ENCODE measurements at places on chromosomes 13 and 19. TPM values are rescaled to one million over a fixed set of nuclear protein-coding genes. Genes with fewer than 3 reads are reported as not detected.
A peak's percentile ranks its signal among the peaks of the same experiment; 100 is the strongest.

- peaks cover 10% of the 10 kb centered on the region for H3K36me3 ChIP-seq
- peak overlapping the region; percentile 91 for H3K4me3 ChIP-seq
- peaks cover 28% of the 10 kb centered on the region for H3K4me1 ChIP-seq
Observed at GRCh38 chr19:10291554-10292205, 1.9 kb downstream of the ICAM5 start.

- no peaks in the 10 kb centered on the region for H3K4me1 ChIP-seq
- DNase-seq = no peak
- no peak overlapping the region for H3K27ac ChIP-seq
- H3K27me3 ChIP-seq = no peaks in the 10 kb centered on the region
- H3K36me3 ChIP-seq = no peaks in the 10 kb centered on the region
- H3K4me3 ChIP-seq = no peak overlapping the region
Observed at GRCh38 chr19:32172566-32173160, 172.7 kb upstream of the ZNF507 start.

DNA sequence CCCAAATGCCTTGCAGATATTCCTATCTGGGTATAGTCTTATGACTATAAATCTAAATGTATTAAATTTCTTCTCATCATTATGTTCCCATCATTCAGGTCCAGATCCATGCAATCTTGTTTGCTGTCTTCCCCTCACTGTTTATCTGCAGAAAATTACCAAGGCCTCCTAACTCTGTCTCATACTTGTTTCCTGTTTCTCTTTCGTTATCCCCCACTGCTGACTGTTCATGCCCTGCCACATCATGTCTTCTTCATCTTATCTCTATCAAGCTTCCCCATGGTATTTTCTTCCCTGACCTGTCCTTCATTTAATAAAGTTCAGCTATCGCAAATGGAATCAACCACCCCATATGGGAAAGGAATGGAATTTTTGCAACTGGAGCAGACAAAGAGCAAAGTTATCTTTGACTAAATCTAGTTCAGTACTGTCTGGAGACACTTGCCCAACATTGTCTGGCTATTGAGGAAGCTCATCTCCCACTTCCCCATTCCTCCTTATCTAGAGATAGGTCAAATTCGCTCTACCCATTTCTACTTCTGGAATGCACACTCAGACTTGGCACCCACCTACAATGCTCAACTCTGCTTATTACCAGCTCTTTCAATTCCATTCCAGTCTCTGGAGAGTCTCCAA, 1358.1 kb downstream of the EFNB2 start:
- H3K4me3 ChIP-seq = peak overlapping the region; percentile 9
- peaks cover 35% of the 10 kb centered on the region for H3K4me1 ChIP-seq
- DNase-seq = no peak

- DNase-seq = no peak
- H3K4me3 ChIP-seq = no peak overlapping the region
- no peaks in the 10 kb centered on the region for H3K27me3 ChIP-seq
- H3K36me3 ChIP-seq = no peaks in the 10 kb centered on the region
Observed at GRCh38 chr13:91540158-91540736, 141.8 kb downstream of the GPC5 start.

DNA sequence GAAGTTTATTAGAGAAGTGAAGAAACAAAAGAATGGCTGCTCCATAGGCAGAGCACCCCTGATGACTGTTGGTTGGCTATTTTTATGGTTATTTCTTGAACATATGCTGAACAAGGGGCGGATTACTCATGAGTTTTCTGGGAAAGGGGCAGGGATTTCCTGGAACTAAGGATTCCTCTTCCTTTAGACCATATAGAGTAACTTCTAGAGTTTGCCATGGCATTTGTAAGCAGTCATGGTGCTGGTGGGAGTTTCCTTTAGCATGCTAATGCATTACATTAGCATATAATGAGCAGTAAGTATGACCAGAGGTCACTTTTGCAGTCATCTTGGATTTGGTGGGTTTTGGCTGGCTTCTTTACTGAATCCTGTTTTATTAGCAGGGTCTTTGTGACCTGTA, 38.7 kb upstream of the PCDH8 start:
- DNase-seq = no peak
- no peaks in the 10 kb centered on the region for H3K36me3 ChIP-seq
- no peaks in the 10 kb centered on the region for H3K4me1 ChIP-seq

- H3K4me3 ChIP-seq = no peak overlapping the region
- no peak for DNase-seq
- no peaks in the 10 kb centered on the region for H3K36me3 ChIP-seq
Observed at GRCh38 chr13:54845351-54845965, 1816.8 kb downstream of the OLFM4 start.

DNA sequence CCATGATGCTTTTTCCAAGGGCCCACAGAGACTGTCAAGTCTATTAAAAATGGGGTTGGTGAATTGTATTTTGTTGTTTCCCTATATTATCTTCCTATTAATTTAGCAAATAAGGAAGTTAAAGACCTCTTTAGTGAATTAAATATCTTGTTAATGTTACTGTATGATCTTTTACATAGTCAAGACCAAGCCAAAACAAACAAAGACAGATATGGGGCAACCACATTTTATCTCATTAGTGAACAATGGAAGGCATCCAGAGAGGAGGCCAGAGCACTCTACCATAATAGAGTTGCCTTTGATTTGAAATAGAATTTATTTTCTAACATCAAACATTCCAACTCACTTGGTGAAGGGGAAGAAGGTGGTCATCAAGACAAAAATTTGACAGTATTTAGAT, 169.4 kb downstream of the B3GLCT start:
- DNase-seq = no peak
- H3K27ac ChIP-seq = no peak overlapping the region
- no peaks in the 10 kb centered on the region for H3K4me1 ChIP-seq
- H3K36me3 ChIP-seq = no peaks in the 10 kb centered on the region
- H3K4me3 ChIP-seq = no peak overlapping the region

DNA sequence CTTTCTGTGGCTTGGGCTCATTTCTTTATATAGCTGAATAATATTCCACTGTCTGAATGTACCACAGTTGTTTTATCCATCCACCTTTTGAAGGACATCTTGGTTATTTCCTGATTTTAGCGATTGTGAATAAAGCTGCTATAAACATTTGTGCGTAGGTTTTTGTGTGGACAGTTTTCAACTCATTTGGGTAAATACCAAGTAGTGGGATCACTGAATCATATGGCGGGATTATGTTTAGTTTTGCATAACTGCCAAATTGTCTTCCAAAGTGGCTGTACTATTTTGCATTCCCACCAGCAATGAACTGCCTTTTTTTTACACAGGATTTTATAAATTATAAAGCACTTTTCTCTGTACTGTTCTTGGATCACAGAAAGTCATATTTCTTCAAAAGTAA, 13.7 kb upstream of the LRCH1 start:
- no peak overlapping the region for H3K27ac ChIP-seq
- H3K4me1 ChIP-seq = no peaks in the 10 kb centered on the region
- H3K27me3 ChIP-seq = peaks cover 5% of the 10 kb centered on the region
- no peak overlapping the region for H3K4me3 ChIP-seq
- H3K36me3 ChIP-seq = no peaks in the 10 kb centered on the region

Gene TDRD12
- not detected for total RNA-seq

Gene PDE4C
- 0.14 TPM for total RNA-seq

Gene NEK3
- total RNA-seq = 6.1 TPM

Gene CLC
- not detected for total RNA-seq
